ENCODE measurements at places on chromosomes 7 and 10.
A peak's percentile ranks its signal among the peaks of the same experiment; 100 is the strongest.

DNA sequence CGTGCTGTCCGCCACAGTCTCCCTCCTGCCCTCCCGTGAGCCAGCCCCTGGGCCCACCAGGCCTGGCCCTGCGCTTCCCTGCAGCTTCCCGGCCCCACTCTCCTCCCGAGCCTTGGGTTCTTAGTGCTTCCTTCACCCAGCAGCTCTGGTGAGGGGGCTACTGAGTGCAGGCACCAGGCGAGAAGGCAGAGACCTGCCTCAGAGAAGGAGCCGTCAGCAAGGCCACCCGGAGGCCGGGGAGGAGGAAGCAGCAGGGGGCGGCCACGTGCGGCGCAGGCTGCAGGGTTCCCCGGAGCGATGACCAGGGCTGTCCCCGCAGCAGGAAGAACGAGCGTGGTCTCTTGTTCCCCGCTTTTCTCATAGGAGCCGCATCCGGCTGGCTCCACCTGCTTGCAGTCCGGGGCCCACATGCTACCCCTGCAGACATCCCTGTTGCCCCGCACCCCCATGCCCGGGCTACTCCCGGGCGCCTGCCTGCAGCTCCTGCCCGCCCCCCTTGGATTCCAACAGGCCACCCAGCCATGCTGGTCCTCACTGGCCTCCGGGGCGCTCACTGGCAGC lies 20.5 kb downstream of the YKT6 start:
- no peak for DNase-seq

GRCh38 chr10:63703113-63703670 lies 182.0 kb downstream of the REEP3 start:
- DNase-seq: no peak

- DNase-seq: no peak
Observed at GRCh38 chr7:27576360-27576944, 86.2 kb downstream of the HIBADH start.

DNA sequence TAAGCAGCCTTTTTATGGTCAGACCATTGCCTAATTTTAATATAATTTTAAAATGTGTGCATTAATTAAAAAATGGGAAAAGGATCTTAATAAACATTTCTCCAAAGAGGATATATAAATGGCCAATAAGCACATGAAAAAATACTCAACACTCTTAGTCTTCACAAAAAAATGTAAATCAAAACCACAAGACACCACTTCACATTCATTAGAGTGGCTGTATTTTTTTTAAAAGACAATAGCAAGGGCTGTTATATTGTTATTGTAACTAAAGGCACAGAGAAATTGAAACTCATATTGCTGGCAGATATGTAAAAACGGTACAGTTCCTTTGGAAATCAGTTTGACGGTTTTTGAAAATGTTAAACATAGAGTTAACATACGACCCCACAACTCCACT lies 3.2 kb upstream of the CROT start:
- no peak for DNase-seq

GRCh38 chr10:13990392-13990805 lies 340.3 kb downstream of the FRMD4A start:
- DNase-seq: no peak

DNA sequence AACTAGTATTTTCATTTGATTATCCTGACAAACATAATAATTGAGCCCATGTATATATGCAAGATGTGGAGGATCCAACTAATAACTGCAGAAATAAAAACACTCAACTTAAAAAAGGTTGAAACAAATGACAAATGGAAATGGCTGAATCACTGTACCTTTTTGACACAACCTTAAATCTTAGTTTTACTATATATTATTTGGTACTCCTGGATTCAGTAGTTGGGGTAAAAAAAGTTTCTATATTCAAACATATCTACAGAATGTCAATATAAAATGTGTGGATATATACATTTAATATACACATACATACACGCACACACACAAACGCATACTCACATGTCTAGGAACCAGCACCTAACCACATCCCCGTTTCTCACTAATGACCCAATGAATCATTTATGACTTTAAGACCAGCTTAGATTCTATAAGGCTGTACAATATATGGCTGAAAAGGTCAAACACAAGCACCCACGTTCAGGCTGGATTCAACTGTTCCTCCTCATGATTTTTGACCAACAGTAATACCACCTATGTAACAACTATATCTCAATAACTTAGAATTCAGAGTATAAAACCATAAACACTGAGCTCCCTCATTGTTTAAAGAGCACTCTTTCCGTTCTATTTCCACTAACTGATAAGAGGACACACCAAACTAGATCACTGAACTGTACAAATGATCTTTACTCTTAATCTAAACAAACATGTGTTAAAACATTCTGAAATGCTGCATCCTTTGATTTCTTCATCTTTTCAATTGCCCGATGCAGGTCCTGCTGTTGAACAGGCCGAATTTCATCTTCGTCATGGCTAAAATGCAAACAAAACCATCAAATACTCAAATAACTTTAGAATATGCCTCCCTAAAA lies 63.8 kb downstream of the ATAD1 start:
- DNase-seq: no peak

GRCh38 chr10:110304394-110304779 lies 333 bp downstream of the SMNDC1 start:
- DNase-seq: no peak

- DNase-seq: no peak
Observed at GRCh38 chr10:113540845-113541548, 11.9 kb upstream of the HABP2 start.

- no peak for DNase-seq
Observed at GRCh38 chr10:11050301-11051287, 32.9 kb downstream of the CELF2 start.

GRCh38 chr7:151429560-151430331 lies 10.2 kb downstream of the CRYGN start:
- peak; percentile 10 for DNase-seq

All from activated CD4-positive, CD25-positive, alpha-beta regulatory T cell treated with anti-CD3 and anti-CD28 coated beads, Interleukin-2, amount 50 U/mL, for 16 hours (primary cell).